ENCODE measurements at places on chromosomes 4 and X. TPM values are rescaled to one million over a fixed set of nuclear protein-coding genes. Genes with fewer than 3 reads are reported as not detected.

The KLHL2 gene
- polyA plus RNA-seq, result 25.0 TPM

The SHOX gene
- polyA plus RNA-seq, result not detected

The WFS1 gene
- polyA plus RNA-seq, result 18.7 TPM

The SPATA18 gene
- polyA plus RNA-seq, result 0.84 TPM

The EFNB1 gene
- polyA plus RNA-seq, result 7.5 TPM

DNA sequence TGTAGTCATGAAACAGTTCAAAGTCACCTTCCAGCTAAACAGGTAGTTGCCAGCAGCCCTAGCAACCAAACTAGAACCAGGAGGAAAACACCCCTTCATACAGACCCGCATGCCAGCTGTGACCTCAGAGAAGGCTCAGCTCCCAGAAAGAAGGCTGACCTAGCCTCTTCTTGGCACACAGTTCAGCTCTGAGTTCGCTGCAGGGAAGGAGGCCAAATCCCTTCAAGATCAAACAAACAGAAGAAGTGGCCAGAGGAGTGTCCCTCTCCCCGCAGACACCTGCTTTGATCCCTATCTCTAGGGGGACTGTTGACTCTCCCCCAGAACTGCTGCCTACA lies 56.0 kb downstream of the HADH start:
- H3K4me1 ChIP-seq, result peaks cover 6% of the 10 kb centered on the region
- no peak for DNase-seq
- H3K27ac ChIP-seq, result no peak overlapping the region
- H3K36me3 ChIP-seq, result no peaks in the 10 kb centered on the region

- peaks cover 14% of the 10 kb centered on the region for H3K4me1 ChIP-seq
- no peaks in the 10 kb centered on the region for H3K27me3 ChIP-seq
- H3K36me3 ChIP-seq, result no peaks in the 10 kb centered on the region
- H3K4me3 ChIP-seq, result no peak overlapping the region
- no peak for DNase-seq
These were observed 15.0 kb upstream of the STS start for GRCh38 chrX:7132335-7133049.

- peaks cover 38% of the 10 kb centered on the region for H3K27me3 ChIP-seq
- H3K4me1 ChIP-seq, result peaks cover 53% of the 10 kb centered on the region
- peak; percentile 64 for DNase-seq
These were observed 54.5 kb upstream of the BCOR start for GRCh38 chrX:40152173-40152711.

GRCh38 chrX:102154900-102155805 lies 624 bp downstream of the BEX5 start:
- no peak overlapping the region for H3K27ac ChIP-seq
- H3K27me3 ChIP-seq, result peaks cover 13% of the 10 kb centered on the region
- no peaks in the 10 kb centered on the region for H3K4me1 ChIP-seq

DNA sequence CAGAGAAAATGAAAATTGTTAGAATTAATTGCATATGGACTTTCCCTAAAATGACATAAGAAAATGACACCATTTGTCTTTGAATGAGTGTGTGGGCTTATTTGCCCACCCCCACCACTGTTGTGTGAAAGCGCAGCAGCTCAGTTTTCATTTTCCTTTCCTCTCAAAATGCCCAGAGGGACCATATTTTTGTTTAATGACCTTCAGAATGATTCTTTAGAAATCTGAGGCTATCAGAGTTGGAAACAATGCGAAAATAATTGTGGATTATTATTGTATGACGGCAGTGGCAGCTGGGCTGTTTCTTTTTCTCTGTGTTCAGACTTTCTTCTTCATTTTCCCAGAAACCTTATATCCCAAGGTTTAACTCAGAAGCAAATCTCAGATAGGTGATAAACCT lies 44.6 kb upstream of the TEX13A start:
- no peaks in the 10 kb centered on the region for H3K36me3 ChIP-seq
- H3K27ac ChIP-seq, result no peak overlapping the region
- no peaks in the 10 kb centered on the region for H3K4me1 ChIP-seq
- H3K27me3 ChIP-seq, result no peaks in the 10 kb centered on the region

- peaks cover 8% of the 10 kb centered on the region for H3K4me1 ChIP-seq
- H3K4me3 ChIP-seq, result no peak overlapping the region
- H3K36me3 ChIP-seq, result no peaks in the 10 kb centered on the region
- no peak overlapping the region for H3K27ac ChIP-seq
- H3K27me3 ChIP-seq, result no peaks in the 10 kb centered on the region
- no peak for DNase-seq
These were observed 247.7 kb upstream of the ETNPPL start for GRCh38 chr4:109010521-109010920.

- H3K36me3 ChIP-seq, result no peaks in the 10 kb centered on the region
- H3K4me1 ChIP-seq, result no peaks in the 10 kb centered on the region
- H3K27me3 ChIP-seq, result no peaks in the 10 kb centered on the region
- no peak overlapping the region for H3K27ac ChIP-seq
These were observed 914.9 kb downstream of the FSTL5 start for GRCh38 chr4:161248880-161249279.

- no peaks in the 10 kb centered on the region for H3K4me1 ChIP-seq
- no peak overlapping the region for H3K4me3 ChIP-seq
These were observed 161.4 kb upstream of the MAD2L1 start for GRCh38 chr4:120228086-120228485.

DNA sequence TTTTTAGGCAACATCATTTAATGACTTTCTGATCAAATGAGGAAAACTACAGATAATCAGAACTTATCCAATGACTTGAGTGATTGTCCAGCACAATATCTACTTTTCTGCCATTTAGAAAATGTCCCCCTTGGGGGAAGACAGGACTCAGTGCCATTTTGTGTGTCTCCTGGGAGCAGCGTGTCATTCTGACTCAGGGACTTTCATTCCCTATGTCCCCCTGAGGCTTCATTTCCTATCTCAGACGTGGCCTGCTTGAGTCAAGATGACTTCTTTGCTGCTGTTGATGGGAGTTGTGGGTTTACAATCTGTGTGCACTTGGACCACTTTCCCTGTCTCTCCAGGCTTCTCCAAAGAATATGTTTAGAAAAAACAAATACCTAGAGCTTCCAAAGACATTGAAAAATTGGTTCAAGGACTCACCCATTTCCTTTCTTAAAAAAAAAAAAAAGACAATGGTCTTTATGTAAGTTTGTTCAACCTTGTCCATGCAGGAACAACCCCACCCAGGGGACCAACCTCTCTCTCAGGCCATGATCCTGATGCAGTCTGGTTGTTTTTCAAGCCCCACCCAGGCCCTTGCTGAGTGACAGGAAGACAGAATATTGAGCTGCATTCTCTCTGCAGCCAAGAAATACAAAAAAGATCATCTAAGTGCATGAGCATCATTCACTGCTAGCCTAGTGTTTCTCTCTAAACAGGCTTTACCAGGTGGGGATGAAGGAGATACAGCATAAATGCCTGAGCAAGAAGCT lies 34.3 kb upstream of the TMEM154 start:
- DNase-seq, result no peak
- no peak overlapping the region for H3K27ac ChIP-seq

- no peak for DNase-seq
- H3K27ac ChIP-seq, result no peak overlapping the region
- no peaks in the 10 kb centered on the region for H3K36me3 ChIP-seq
- H3K4me3 ChIP-seq, result no peak overlapping the region
- H3K27me3 ChIP-seq, result no peaks in the 10 kb centered on the region
These were observed 58.9 kb downstream of the HOPX start for GRCh38 chr4:56622176-56622575.

DNA sequence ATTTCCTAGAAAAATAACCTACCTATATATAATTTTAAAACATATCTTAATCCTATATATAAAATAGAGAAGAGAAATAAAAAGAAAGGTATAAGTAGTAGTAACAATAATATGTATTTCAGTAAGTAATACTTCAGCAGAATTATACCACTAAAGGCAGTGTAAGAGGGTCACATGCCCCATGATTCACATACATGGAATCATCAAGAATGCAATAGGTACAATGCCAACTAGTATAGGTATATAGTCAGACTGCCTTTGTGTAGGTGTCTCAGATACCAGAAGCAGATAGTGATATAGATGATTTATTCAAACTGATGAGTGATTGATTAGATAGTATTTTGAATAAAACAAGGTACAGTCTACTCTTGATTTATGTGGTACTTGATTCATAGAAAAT lies 9.4 kb downstream of the AIMP1 start:
- H3K27ac ChIP-seq, result no peak overlapping the region
- H3K27me3 ChIP-seq, result no peaks in the 10 kb centered on the region
- H3K4me3 ChIP-seq, result no peak overlapping the region
- H3K36me3 ChIP-seq, result peaks cover 68% of the 10 kb centered on the region
- DNase-seq, result no peak

GRCh38 chr4:5815641-5816040 lies 77.2 kb downstream of the CRMP1 start:
- H3K36me3 ChIP-seq, result peaks cover 48% of the 10 kb centered on the region
- no peak overlapping the region for H3K27ac ChIP-seq
- H3K4me1 ChIP-seq, result no peaks in the 10 kb centered on the region
- DNase-seq, result no peak
- no peaks in the 10 kb centered on the region for H3K27me3 ChIP-seq
- H3K4me3 ChIP-seq, result no peak overlapping the region

GRCh38 chr4:102593147-102593546 lies 92.0 kb downstream of the NFKB1 start:
- H3K27ac ChIP-seq, result no peak overlapping the region
- H3K4me3 ChIP-seq, result no peak overlapping the region
- H3K4me1 ChIP-seq, result no peaks in the 10 kb centered on the region
- DNase-seq, result no peak
- peaks cover 41% of the 10 kb centered on the region for H3K36me3 ChIP-seq
- no peaks in the 10 kb centered on the region for H3K27me3 ChIP-seq

Data from SK-N-SH (cell line).